ENCODE measurements at places on chromosomes 2 and 18. TPM values are rescaled to one million over a fixed set of nuclear protein-coding genes. Genes with fewer than 3 reads are reported as not detected.

- no peak for DNase-seq
- peaks cover 36% of the 10 kb centered on the region for H3K4me1 ChIP-seq
- no peak overlapping the region for H3K27ac ChIP-seq
- H3K27me3 ChIP-seq = no peaks in the 10 kb centered on the region
- H3K36me3 ChIP-seq = peaks cover 7% of the 10 kb centered on the region
These were observed 41.1 kb downstream of the ZNF516 start for GRCh38 chr18:76453932-76454331.

DNA sequence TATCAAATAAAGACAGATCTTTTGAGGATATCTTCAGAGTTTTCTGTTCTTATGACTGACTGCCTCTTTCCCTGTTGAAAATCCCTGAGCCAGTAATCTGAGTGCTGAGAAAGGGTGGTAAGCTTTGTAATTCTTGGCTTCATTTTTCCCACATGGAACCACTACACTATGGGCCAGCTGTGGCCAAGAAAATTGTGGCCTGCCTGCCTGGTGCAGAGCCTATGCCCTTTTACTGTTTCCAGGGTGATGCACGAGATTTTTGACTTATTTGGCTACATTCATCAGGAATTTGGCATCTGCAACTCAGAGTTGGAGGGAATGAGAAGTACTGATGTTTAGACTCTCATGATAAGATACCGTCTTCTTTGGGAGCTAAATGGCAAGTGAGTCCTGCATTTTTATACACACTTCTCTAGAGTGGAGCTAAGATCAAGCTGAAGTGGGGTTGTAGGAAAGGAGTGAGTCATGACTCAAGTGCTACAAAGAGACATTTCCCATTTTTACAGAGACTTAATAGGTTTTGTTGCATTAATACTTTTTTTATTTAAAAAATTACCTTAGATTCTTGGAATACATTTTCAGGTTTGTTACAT, 328.2 kb upstream of the CDH7 start:
- no peaks in the 10 kb centered on the region for H3K36me3 ChIP-seq
- H3K27ac ChIP-seq = no peak overlapping the region
- no peaks in the 10 kb centered on the region for H3K27me3 ChIP-seq
- H3K4me3 ChIP-seq = no peak overlapping the region

DNA sequence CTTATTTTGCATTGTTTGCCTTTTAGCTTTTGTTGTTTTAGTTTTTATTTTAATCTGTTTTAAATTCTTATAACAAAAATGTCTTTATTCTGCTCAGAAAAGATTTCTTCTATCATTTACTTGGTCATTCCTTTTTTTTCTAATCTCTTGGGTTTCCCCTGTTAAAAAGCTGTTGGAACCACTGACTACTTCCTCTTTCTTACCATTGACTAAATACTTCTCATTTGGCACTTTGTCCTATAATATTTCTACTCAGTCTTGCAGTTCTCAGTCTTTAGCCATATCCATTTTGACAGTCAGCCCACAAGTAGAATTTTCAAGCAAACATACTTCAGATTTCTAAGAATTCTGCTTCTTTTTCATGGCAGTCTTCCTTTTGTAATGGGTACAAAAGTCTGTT, 567.2 kb downstream of the SATB2 start:
- H3K27ac ChIP-seq = no peak overlapping the region
- H3K4me1 ChIP-seq = no peaks in the 10 kb centered on the region
- DNase-seq = no peak
- H3K27me3 ChIP-seq = no peaks in the 10 kb centered on the region
- H3K4me3 ChIP-seq = no peak overlapping the region

DNA sequence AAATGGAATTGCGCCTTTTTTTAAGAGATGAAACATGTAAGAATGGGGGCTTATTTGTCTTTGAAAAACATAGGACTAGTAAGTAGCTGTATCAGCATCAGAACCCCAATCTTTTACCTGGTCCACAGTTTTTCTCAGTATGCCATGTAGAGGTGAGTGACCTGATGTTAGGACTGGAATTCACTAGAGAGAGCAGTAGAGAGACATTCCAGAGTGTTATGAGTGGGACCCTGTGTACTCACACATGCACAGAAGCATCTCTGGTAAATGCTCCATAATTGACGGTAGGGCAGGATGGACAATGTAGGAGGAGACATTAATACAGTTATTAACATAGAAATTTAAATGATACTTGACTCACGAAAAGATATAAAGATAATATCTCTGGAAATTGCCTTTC, 1.4 kb upstream of the GALNT13 start:
- H3K4me3 ChIP-seq = no peak overlapping the region
- peaks cover 10% of the 10 kb centered on the region for H3K27me3 ChIP-seq
- no peak overlapping the region for H3K27ac ChIP-seq
- DNase-seq = no peak
- H3K4me1 ChIP-seq = peaks cover 9% of the 10 kb centered on the region

DNA sequence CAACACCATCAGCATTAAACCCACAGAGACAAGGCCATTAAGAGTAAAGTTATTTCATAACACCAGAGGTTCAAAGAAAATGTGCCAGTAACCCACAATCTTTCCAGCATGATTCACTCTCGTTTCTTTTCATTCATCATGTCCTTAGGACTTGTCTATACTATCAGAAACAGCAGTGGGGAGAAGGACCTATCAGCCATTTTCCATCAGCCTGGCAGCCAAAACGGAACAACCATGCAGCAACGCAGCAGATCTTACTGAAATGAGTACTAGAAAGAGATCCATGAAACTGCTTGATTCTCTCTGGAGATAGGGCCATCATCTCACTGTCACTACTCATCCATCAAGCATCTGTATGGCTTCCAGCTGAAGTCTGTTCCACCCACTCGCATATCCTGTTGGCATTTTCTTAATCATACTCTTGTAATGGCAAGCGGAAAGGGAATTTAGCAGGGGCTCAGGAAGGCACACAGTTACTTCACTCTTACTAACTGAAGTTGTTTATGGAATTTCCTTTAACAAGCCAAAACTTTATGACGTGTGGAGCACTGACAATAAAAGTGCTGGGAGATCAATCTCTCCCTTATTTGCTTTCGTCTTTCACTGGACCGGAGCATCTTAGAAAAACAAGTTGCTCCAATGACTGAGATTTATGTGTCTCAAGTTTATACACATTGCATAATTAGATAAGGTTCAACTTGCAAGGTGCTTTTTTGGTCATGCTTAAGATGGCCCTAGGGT, 69.7 kb downstream of the EPHA4 start:
- H3K27me3 ChIP-seq = no peaks in the 10 kb centered on the region
- peaks cover 4% of the 10 kb centered on the region for H3K4me1 ChIP-seq
- DNase-seq = no peak
- no peak overlapping the region for H3K4me3 ChIP-seq
- H3K27ac ChIP-seq = no peak overlapping the region

DNA sequence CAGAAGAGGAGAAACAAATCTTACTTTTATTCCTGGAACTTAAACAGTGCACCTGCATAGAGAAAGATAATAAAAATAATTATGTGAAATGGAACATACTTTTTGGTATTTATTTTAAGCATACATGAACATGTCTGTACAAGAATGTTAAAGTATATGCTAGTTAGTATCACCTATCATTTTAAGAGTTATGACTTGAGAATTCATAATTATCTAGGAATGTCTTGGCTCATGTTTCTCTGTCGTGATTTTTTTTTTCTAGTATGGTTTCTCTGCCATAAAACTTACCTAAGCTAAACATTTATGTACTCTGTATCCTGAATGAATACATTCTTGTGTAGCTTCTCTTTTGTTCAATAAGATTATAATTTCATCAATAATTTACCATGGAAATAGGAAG, 4.2 kb downstream of the SERPINB7 start:
- H3K36me3 ChIP-seq = no peaks in the 10 kb centered on the region
- no peak overlapping the region for H3K4me3 ChIP-seq
- H3K27me3 ChIP-seq = no peaks in the 10 kb centered on the region
- no peak overlapping the region for H3K27ac ChIP-seq
- H3K4me1 ChIP-seq = no peaks in the 10 kb centered on the region

DNA sequence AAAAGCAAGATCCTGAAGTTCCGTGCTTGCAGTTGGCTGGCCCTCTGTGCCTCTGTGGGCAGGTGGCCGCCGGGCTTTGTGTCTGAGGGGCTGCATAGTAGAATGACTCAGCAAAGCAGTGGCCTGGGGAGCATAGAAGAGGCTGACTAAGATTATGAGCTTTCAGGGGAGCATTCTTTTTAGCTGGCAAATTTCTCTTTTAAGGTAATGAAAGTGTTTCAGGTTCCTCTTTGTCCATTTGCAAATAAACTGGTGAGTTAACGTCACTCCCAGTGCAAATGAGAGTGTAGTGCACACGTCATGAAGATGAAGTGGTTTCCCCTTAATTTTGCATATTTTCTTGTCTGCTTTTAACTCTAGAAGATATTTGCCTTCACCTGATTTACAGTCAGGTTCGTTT, 98.6 kb downstream of the BCL2L11 start:
- H3K36me3 ChIP-seq = no peaks in the 10 kb centered on the region
- no peaks in the 10 kb centered on the region for H3K4me1 ChIP-seq
- no peak overlapping the region for H3K4me3 ChIP-seq
- H3K27me3 ChIP-seq = no peaks in the 10 kb centered on the region
- DNase-seq = no peak

DNA sequence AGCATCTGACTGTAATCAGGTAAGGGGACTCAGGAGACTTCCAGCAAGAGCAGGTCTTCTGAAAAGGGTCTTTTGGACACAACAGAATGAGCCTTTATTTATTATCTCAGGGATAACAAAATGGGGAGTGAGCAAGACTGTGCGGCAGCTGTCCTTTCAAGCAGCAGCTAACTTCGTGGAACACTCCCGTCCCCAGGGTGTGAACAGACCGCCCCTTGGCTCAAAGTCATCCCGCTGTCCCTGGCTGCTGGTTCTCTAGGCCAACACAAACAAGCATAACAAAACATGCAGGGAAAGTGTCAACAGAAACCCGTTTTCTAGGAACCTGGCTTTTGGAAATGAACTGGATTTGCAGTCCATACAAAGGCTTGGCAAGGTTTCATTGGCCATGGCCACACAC, 787.9 kb upstream of the FANCL start:
- H3K36me3 ChIP-seq = no peaks in the 10 kb centered on the region
- H3K4me1 ChIP-seq = no peaks in the 10 kb centered on the region
- no peak for DNase-seq
- no peak overlapping the region for H3K27ac ChIP-seq
- H3K4me3 ChIP-seq = no peak overlapping the region

GRCh38 chr18:62396381-62396780, 71.3 kb downstream of the TNFRSF11A start:
- H3K36me3 ChIP-seq = no peaks in the 10 kb centered on the region
- H3K4me1 ChIP-seq = no peaks in the 10 kb centered on the region
- no peak overlapping the region for H3K4me3 ChIP-seq

- no peaks in the 10 kb centered on the region for H3K4me1 ChIP-seq
- H3K4me3 ChIP-seq = no peak overlapping the region
- H3K36me3 ChIP-seq = no peaks in the 10 kb centered on the region
- H3K27me3 ChIP-seq = no peaks in the 10 kb centered on the region
These were observed 24.6 kb upstream of the DAW1 start for GRCh38 chr2:227846831-227847230.

- peaks cover 24% of the 10 kb centered on the region for H3K4me1 ChIP-seq
- no peaks in the 10 kb centered on the region for H3K36me3 ChIP-seq
- H3K27me3 ChIP-seq = peaks cover 4% of the 10 kb centered on the region
These were observed 158.7 kb downstream of the CLIP4 start for GRCh38 chr2:29273685-29274611.

- H3K4me1 ChIP-seq = no peaks in the 10 kb centered on the region
- no peak overlapping the region for H3K4me3 ChIP-seq
- H3K36me3 ChIP-seq = no peaks in the 10 kb centered on the region
These were observed 11.0 kb upstream of the ANKRD29 start for GRCh38 chr18:23673725-23674124.

GRCh38 chr2:102606353-102606752, 13.0 kb upstream of the SLC9A2 start:
- DNase-seq = no peak
- H3K4me1 ChIP-seq = no peaks in the 10 kb centered on the region
- no peak overlapping the region for H3K27ac ChIP-seq
- H3K4me3 ChIP-seq = no peak overlapping the region
- no peaks in the 10 kb centered on the region for H3K36me3 ChIP-seq
- no peaks in the 10 kb centered on the region for H3K27me3 ChIP-seq

- peaks cover 42% of the 10 kb centered on the region for H3K4me1 ChIP-seq
- H3K4me3 ChIP-seq = peak overlapping the region; percentile 95
- peak overlapping the region; percentile 100 for H3K27ac ChIP-seq
- peaks cover 35% of the 10 kb centered on the region for H3K27me3 ChIP-seq
- DNase-seq = peak; percentile 67
These were observed 4.6 kb downstream of the TGIF1 start for GRCh38 chr18:3454365-3455089.

DNA sequence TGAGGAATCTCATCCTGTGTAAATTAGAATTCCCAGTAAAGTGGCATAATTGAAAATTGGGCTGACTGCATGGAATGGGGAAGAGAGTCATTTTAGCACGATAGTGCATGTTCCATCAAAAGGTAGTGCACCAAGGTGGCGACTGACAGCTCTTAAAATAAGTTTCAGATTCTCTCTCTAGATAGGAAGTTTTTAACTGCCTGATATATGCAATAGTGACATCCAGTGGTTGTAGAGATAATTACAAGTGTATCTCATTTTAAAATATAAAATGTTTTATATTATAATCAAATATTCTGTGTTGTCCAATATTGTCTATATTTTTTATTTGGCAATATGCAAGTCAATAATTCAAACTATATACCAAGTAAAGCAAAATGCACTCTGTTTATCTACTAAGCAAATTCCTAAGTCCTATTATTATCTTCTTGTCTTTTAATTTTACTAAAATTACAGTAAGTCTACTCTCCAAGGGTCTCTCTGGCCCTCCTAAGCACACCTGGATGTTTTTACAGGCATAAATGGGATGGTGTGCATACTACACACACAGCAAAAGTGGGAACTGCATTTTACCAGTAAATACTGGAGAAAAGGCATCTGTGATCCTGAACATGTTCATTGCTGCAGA, 397.7 kb upstream of the HNRNPA3 start:
- no peak overlapping the region for H3K27ac ChIP-seq
- no peak for DNase-seq
- H3K4me1 ChIP-seq = peaks cover 8% of the 10 kb centered on the region
- no peaks in the 10 kb centered on the region for H3K27me3 ChIP-seq

- peaks cover 5% of the 10 kb centered on the region for H3K4me1 ChIP-seq
- no peak overlapping the region for H3K27ac ChIP-seq
These were observed 176.8 kb downstream of the RTP5 start for GRCh38 chr2:242046206-242046826.

- no peaks in the 10 kb centered on the region for H3K36me3 ChIP-seq
- no peaks in the 10 kb centered on the region for H3K4me1 ChIP-seq
- H3K4me3 ChIP-seq = no peak overlapping the region
These were observed 207.6 kb upstream of the TANK start for GRCh38 chr2:160952464-160953254.

ANKRD12 gene
- total RNA-seq = 97.1 TPM

TMX3 gene
- 43.2 TPM for total RNA-seq

CCDC138 gene
- 29.3 TPM for total RNA-seq

ANKRD44 gene
- total RNA-seq = 29.2 TPM

ACMSD gene
- not detected for total RNA-seq

APCDD1 gene
- total RNA-seq = 91.9 TPM

CHRNG gene
- 0.06 TPM for total RNA-seq

SERPINE2 gene
- 90.0 TPM for total RNA-seq

DAW1 gene
- 16.6 TPM for total RNA-seq

TPGS2 gene
- total RNA-seq = 121 TPM

ACOXL gene
- total RNA-seq = 0.40 TPM

PLGLB2 gene
- total RNA-seq = 4.6 TPM
